ENCODE measurements at places on chromosomes 2 and 18.

GRCh38 chr2:229050133-229050532 is 221.0 kb downstream of the PID1 start:
- no peak for DNase-seq

DNA sequence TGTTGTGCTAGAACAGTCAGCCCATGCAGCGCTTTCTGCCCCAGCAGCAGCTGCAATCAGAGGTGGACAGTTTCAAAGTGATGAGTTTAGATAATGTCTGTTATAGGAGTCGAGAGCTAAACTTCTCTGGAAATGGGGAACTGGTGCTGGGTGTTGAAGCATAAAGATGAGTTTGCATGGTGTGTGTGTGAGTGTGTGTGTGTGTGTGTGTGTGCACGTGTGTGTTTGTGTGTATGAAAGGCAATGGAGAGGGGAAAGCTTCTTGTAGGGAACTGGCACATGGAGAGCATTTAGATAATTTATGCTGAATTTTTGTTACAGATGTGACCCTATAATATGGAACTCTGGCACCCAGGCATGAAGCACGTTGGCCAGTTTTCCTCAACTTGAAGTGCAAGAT is 22.7 kb downstream of the ICOS start:
- DNase-seq = no peak

DNA sequence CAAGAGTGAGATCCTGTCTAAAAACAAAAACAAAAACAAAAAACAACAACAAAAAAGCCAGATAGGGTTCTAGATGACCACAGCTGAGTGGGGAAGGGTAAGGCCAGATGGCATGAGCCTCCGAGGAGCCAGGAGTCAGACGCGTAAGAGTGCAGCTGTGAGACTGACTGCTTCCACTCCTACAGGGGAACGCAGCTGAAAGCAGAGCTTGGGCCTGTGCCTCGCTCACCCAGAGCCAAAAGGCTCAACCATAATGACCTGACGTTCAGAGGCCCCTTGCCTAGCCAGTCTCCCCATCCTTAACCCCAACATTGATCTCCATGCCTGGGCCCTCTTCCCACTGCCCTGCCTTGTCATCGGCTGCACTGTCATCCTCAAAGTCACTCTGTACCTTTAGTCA is 26.5 kb upstream of the NCL start:
- DNase-seq = no peak

GRCh38 chr2:88090446-88091283 is 23.0 kb downstream of the SMYD1 start:
- DNase-seq = no peak

GRCh38 chr18:50711386-50711785 is 108.4 kb downstream of the MRO start:
- no peak for DNase-seq

- DNase-seq = no peak
Observed at GRCh38 chr18:29217124-29217915, 1040.4 kb upstream of the CDH2 start.

DNA sequence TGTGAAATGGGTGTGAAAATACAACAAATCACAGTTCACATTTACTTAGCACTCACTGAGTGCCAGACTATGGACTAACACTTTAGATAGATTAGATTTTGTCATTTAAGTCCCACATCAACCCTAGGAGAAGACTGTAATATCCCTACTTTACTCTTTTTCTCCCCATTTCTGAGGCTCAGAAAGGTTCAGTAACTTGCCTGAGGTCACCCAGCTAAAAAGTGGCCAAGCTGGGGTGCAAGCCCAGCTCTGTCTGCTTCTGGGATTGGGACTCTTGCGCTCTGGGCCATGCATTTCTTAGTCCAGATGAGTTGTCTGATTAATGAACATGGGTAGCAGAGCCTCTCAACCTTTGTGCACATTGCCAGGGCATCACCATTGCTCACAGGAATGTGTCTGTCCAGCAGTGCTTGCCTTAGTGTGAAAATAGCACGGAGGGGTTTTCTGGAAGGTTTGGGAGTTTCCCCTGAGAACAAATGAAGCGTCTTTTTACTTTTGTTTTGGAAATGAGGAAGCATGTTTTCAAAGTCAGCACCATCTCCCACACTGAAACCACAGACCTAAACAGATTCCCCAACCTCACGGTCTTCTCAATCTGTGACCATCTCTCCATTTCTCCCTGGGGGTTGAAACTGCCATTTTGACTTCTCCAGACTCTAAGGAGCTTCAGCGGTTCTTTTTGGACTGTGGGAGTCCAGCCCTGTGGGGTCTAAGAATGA is 31.9 kb downstream of the NRP2 start:
- DNase-seq = no peak

- DNase-seq = no peak
Observed at GRCh38 chr18:57207124-57207916, 60.4 kb downstream of the BOD1L2 start.

DNA sequence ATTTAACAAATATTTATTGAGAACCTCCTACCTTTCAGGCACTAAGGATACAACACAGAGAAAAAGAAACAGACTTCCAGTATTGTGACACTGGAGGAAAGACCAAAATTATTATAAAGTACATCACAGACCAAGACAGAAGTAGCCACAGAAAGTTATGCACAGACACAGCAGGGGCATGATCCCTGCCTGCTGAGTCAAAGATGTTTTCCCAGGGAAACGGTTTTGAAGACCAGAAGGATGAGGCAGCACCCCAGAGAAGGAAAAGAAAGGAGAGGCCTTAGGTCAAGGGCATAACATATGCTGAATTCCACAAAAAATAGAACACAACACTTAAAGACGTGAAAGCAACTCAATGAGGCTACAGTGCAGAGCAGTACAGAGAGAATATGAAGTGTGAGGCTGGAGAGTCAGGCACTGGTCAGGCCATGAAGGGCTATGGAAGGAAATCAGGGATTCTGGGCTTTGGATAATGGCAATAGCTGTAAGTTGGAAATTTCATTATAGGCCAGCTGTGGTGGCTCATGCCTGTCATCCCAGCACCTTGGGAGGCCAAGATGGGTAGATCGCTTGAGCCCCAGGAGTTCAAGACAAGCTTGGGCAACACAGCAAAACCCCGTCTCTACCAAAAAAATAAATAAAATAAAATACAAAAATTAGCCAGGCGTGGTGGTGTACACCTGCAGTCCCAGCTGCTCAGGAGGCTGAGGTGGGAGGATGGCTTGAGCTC is 8.2 kb downstream of the ADAM17 start:
- DNase-seq = no peak

- DNase-seq = no peak
Observed at GRCh38 chr18:75320506-75320905, 107.0 kb downstream of the SMIM21 start.

DNA sequence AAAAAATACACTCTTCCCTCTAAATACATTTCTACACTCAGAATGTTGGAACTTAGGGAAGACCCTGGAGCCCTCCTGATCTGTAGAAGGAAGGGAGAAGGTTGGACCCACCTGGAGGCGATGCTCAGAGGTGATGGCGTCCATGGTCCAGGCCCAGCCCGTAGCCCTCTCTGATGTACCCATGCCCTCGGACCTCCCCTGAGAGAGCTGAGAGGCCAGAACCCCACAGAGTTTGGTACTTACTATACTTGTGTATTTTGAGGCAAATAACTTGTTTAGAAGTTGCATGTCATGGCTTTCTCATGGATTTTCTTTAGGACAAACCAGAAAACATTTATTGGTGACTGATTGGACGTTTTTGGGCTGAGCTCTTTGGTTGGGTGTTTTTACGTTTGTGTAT is 10.5 kb downstream of the CTDP1 start:
- DNase-seq = no peak

GRCh38 chr2:121075641-121076497 is 209.1 kb downstream of the TFCP2L1 start:
- no peak for DNase-seq

DNA sequence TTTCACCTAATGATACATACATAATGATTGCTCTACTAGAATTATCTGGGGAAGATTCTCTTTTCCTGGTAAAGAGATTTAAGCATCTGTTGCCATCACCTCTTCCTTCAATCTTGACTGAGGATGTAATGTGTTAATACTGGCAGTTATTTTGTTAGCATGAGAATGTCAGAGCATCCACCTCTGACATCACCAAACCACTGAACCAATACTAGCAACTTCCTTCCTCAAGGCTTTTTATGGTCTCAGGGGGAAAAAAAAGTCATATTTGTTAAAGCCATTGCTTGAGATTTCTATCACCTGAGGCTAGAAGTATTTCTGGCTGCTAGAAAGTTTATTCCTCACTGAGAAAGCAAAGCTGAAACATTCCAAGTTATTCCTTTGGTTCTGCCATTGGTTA is 48.5 kb downstream of the DSEL start:
- DNase-seq = no peak

DNA sequence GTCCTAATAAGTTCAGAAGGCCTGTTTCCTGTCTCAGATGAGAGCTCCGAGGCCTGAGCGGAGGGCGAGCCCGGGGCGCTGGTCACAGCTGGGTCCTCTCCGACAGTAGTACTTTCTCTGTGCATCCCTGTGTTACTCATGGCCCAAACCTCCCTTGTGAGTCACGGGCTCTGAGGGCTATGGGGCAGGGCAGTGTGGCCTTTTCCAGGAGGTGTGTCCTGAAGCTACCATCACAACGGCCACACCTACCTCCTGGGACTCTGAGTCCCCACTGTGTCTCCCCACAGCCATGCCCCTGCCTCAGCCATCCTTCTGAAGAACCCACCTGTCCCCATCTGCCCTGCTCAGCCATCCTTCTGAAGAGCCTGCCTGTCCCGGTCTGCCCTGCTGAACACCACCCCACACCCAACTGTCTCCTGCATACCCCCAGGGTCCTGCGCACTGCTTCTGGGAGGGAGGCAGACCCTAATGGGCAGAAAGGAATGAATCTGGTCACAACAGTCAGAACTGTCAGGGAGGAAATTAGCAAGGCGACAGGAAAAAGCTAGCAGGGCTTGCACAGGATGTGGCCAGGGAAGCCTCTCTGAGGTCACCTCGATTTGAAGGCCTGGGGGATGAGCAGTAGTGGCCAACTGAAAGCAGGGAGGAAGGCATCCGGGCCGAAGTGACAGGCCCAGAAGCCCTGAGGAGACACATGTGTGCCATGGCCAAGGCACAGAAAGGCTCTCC is 145.4 kb upstream of the RIOK3 start:
- no peak for DNase-seq

GRCh38 chr18:22169889-22170420 is 566 bp downstream of the GATA6 start:
- peak; percentile 29 for DNase-seq

- DNase-seq = no peak
Observed at GRCh38 chr2:38075507-38076151, at the start of gene CYP1B1. Gene CYP1B1 (minus strand): TSS chr2:38076151. CDS start chr2:38075388, 763 bp downstream.

DNA sequence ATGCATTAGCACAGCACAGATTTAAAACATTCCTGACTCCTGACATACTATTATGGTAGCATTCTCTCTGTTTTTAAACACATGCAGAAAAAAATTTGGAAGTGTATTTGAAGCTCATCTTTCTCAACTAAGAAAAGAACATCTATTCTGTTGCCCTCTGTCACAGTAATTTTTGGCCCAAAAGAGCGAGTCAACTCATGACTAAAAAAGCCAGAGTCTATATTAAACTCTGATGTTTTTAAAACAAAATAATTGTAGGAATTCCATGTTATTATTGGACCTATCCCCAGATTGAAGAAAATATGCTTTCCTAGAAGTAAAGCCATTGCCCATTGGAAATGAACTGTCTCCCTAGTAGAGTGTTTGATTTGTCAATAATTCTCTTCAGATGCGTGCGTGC is 96.7 kb downstream of the CRIM1 start:
- DNase-seq = no peak

DNA sequence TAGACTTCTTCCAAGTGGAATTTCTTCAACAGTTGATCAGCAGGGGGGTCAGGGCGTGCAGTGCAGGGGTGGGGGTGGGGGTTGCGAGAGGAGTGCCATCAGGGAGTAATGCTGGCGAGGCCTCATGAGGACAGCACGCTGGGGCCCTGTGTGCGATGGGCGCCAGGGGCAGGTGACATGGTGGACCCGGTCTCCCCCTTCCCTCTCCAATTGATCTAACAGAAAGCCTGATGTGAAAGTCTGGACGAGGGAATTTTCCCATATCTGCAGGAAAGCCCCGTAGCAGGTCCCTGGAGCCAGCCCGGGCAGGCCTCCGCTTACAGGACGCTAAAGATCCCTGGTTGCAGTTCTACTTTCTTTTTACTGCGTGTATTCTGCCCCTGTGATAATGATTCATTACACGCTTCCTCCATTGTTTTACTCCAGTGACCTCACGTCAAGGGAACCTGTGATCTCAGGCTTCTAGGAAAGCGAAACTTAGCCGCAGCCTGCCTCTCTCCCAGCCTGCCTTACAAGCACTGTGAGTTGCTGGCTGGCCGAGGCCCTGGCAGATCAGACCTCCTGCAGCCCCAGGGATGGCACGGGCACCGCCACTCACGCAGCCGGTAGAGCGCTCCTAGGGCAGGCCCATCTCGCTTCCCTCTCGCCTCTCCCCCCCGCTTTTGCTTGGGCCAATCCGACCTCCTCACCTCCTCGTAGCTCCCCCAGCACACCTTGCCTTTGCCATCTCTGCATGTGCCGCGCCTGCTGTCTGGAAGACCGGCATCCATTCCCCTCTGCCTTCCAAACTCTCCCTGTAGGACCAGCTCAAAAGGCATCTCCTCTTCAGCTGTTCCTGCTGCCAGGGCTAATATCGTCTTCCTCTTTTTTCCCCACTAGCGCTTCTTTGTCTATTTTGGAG is 19.2 kb downstream of the NEURL3 start:
- peak; percentile 61 for DNase-seq

- DNase-seq = no peak
Observed at GRCh38 chr18:80145196-80145804, 36.2 kb downstream of the ADNP2 start.

DNA sequence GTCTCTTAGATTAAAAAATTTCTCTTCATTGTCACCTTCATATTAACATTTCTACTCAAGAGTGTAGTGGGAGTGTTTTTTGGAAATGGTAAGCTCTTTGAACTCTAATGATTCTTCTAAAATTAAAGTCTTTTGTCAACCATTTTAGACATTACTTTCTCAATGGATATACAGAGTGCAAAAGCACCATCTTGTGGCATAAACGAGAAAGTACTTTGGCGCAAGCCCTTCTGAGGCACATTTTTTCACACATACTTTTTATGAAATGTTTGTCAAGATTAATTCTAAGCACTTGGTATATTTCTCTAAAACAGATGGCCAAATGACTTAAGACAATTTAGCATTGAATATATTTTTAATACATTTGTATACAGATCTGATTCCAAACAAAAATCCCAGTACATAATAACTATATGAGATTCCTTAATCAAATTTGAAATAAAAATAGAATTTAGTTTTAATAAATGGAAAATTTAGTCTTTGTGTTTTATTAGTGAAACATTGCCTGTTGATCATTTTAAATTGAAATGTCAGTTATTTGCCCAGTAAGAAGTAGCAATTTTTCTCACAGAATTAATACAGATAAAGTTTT is 63.3 kb upstream of the GALNT5 start:
- DNase-seq = peak; percentile 77

GRCh38 chr2:9696731-9697130 is 65.9 kb upstream of the YWHAQ start:
- DNase-seq = no peak

DNA sequence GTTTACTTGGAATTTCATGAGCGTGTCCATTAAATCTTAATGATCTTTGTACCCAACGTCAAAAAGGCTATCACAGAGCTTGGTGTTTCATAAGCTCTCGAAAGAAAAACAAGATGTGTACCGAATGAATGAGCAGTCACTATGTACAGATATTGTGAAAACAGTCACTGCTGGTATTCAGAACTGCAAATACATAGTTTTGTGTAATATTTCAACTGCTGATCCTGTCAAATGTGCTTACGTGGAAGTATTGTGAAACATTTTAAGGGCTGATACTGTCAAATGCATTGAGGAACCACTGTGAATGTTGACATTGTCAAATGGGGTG is 184.2 kb upstream of the KLHL29 start:
- no peak for DNase-seq

GRCh38 chr2:159550231-159550630 is 66.1 kb downstream of the BAZ2B start:
- DNase-seq = no peak
